ENCODE measurements at places on chromosomes 2 and 18.

GRCh38 chr2:47277187-47277586 lies 122.1 kb upstream of the STPG4 start:
- no peak for DNase-seq

- no peak for DNase-seq
These were observed 586.4 kb upstream of the ZEB2 start for GRCh38 chr2:145106293-145106692.

GRCh38 chr2:191148791-191149190 lies 2.0 kb downstream of the STAT4 start:
- DNase-seq = no peak

DNA sequence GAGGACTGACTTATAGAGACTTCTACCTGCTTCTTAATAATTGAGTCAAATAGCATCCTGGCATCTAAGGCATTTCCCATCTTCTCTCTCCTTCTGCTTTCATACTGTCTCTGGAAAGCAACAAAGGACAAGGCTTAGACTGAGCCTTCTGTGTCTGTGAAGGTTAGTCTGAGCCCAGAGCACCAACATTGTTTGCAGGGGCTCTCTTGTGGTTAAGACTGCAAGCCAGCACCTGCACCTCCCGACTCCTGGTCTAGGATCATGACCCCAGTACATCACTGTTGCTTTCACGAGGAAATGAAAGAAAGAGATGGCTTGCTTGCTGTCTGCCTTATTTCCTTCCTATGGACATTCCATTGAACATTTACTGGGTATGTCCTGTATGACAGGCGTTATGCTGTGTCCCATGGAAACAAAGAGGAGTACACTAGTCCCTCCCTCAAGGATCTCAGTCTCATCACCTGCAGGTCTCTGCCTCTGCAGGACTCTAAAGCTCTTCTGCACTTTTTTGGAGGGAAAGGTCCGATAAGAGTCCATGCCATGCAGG lies 315.8 kb upstream of the EPAS1 start:
- no peak for DNase-seq

DNA sequence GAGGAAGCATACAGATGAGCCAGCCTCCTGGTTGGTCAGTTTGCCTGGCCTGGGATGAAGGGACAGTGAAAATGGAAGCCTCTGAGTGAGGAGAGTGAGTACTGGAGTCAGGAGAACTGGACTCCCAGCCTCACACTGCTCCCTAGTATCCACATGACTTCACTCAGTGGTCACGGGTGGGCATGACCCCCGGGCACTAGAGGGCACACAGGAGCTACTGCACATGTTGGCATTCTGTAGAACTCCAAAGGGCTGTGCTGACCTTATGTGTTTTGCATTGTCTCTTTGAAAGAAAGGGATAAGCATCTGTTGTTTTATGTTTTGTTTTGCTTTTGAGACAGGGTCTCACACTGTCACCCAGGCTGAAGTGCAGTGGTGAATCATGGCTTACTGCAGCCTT lies 23.7 kb downstream of the NCAPH start:
- no peak for DNase-seq

DNA sequence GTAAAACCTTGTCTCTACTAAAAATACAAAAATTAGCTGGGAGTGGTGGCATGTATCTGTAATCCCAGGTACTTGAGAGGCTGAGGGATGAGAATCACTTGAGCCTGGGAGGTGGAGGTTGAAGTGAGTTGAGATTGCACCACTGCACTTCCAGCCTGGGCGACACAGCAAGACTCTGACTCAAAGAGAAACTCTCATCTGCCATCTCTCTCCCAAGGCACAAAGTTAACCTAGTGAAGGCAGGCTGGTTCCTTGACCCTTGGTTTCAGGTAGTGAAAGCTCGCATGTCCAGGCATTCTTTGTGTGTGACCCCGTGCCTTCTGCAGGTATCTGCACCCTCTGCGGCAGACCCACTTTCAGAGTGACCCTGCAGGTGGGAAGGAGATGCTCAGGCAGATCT lies 100.0 kb downstream of the WDSUB1 start:
- DNase-seq = no peak

GRCh38 chr2:70536517-70537055 lies 17.0 kb downstream of the TGFA start:
- DNase-seq = no peak

GRCh38 chr2:199366406-199366805 lies 91.3 kb downstream of the SATB2 start:
- DNase-seq = no peak

GRCh38 chr2:19607400-19607799 lies 249.0 kb upstream of the OSR1 start:
- DNase-seq = no peak

GRCh38 chr2:136486115-136486514 lies 279.2 kb upstream of the THSD7B start:
- no peak for DNase-seq

DNA sequence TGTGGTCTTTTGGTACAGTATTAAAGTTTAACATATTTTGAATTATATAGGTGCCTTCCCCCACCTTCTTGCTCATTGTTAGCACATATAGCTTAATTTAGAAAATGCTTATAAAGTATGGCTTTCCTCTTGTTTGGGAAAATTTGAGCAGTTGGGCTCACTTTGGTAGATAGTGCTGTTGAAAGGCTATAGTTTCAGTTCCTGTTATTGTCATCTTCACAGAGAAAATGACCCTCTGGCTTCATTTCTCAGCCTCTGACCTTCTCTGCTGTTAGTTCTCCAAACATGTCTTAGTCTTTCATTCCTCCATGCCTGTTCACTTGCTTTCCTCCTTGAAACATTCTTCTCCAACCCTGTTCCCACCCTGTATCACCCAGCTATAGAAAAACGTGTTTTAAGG lies 200.6 kb downstream of the WDR7 start:
- DNase-seq = no peak

- DNase-seq = no peak
These were observed 37.7 kb downstream of the FBXO48 start for GRCh38 chr2:68429311-68429826.

- no peak for DNase-seq
These were observed 166.7 kb upstream of the ZEB2 start for GRCh38 chr2:144686518-144687215.

DNA sequence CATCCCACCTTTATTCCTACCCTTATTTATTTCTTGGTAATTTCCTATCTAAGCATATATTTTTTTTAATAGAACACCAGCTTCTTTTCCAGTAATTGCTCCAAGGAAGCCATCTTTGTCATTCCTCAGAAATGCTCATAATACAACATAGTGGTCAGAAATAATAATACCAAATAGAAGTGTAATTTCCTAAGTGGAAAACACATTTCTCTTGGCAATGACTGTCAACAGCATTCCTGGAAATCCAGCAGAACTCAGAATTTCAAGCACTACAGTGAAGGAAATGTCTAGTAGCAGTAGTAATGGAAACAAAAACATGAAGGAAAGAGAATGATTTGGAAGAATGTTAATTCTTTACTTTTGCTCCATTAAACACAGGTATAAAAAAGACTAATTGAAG lies 56.6 kb downstream of the GDF7 start:
- DNase-seq = no peak

DNA sequence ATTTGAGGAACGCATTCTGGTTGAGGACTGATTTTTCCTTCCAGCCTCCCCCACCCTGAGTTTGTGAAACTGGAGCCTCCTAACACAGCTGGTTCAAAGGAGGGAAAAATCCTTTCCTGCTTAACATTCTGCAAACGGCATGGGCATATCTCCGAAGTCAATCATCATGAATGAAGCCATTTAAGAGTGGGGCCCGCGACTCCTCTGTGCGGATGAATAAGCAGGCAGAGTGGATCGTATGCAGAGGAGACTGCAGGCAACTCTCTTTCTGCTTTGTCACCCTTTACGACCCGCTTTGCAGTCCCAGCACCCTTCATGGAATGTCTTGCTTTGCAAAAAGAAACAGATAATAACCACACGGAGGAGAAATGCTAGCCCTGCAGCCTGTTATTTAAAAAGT lies 305.2 kb downstream of the CLIP4 start:
- DNase-seq = no peak

GRCh38 chr2:63926815-63927214 lies 85.1 kb downstream of the UGP2 start:
- DNase-seq = no peak

DNA sequence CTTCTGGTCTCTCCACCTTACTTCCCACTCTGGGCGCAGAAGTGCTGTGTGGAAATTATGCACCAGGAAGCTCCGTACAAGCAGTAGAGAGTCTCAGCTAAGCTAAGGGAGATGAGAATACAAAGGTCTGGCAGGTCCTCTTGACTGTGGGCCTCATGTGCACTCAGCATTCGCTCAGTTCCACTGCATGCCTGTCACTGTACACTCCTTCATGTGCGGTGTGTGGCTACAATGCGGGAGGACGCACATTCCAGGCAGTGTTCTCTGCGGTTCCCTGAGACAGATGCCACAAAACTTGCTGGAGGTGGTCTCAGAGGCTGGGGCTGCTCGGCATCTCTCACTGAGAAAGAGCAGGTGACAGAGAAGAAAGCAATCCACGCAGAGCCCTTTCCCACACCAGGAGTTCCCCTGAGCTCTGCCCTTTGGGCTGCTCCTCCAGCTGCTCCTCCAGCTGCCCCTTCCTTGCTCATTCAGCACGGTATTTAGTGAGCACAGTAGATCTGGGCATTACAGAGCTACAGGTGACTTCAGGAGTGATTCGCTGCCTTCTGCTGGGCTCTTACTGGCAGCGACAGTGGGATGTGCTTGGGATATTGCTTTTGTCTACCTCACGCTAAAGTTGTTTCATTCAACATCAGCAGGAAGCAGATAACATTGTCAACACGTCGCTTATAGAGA lies 176.6 kb downstream of the SH3RF3 start:
- DNase-seq = no peak

DNA sequence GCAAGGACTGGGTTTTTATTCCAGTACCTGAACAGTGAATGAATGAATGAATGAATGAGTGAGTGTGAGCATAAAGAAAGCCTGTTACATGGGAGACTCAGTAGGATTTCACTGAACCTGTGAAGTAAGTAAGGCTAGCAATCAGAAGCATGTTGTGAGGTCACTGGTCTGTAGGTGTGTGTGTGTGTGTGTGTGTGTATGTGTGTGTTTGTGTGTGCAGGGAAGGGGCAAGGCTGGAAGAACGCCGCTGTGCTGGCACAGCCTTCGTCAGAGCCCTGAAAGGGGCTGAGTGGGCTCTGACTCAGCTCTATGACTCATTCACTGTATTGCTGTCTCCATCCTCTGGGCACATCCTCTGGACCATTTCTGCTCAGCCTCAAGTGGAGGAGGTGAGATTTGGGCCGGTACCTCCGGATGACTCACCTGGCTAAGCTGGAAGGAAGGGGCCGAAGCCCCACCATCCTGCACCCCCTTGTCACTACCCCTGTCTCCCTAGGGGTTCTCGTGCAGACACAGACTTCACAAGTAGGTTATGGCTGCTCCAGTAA lies 51.4 kb upstream of the MRPL33 start:
- DNase-seq = no peak

DNA sequence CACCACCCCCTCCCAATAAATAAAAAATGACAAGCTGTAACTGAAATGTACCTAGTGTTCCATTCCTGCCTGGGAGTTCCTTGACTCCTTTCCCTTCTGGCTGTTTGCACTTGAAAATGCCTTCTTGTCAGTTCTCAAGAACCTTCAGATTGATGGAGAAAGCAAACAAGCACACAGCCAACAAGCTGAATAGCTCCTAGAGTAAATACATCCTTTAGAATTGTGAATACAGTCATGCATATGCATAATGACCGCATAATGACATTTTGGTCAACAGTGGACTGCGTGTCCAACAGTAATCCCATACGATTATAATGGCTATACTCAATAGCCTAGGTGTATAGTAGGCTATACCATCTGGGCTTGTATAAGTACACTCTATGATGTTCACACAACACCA lies 97.0 kb downstream of the LYPD6 start:
- DNase-seq = no peak

DNA sequence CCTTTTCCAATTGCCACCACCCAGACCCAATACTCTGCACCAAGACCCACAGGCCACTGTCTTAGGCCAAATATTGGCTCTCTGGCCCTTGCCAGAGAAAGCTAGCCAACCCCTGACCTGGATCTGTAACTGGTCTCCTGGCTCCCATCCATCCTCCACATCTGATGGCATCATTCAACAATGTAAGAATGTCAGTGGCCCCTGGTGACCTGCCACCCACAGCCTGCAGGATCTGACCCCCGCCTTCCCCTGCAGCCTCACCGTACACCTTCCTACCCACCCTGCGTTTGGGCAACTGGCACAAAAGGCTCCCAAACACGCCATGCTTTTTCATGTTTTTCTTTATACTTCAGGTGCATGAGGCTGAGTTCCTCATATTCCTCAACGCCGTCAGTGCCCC lies 60.0 kb upstream of the ASAP2 start:
- DNase-seq = no peak

- DNase-seq = no peak
These were observed 32.7 kb downstream of the NCL start for GRCh38 chr2:231431606-231432005.

DNA sequence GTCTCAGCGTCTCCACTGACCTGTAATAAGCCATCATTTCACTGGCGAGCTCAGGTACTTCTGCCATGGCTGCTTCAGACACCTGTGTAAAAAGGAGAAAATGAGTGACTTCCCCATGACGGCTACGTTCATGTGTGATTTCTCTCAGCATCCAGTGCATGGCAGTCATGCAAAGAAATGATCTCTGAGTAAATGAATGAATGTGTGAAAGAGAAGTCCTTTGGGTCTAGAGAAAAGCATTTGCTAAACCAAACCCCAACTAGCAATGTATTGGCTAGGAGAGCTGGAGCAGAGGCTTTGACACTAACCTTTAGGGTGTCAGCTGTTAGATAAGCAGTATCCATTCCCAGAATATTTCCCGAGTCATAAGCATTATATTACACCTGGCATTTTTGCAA lies 417 bp downstream of the IL1B start:
- DNase-seq = no peak

DNA sequence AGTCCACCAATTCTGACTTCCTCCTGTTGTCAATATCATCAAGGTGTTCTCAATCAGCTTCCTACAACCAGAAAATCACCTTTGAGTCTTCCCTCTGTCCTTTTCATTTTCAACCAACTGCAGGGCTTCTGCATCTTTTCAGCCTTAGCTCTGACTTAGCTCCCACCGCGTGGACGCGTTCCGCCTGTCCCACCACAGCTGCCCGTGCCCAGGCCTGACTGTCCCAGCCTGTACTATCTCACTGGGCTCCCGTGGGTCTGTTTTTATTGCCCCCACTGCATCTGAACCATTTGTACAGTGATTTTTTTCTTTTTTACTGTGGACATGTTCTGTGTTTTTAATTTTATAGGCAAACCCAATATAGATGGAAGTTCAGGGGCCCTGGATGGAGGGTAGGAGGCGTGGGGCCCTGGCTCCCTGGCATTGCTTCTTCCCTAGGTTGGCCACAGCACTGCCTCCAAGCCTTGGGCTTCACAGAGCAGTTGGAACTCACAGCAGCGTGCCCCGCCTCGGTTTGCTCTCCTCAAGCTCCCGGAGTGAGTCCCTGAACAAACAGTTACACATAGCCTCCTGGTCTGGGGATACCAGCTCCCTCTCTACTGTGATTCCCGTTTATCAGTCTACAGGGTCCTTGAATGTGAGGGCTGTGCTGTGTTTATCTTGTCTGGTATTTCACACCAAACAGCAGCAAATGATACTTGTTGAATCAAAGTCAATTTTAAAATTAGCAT lies 280.6 kb upstream of the PXDN start:
- DNase-seq = no peak

GRCh38 chr2:98473995-98474780 lies 29.5 kb downstream of the INPP4A start:
- no peak for DNase-seq

- no peak for DNase-seq
These were observed 94.7 kb upstream of the FAM136A start for GRCh38 chr2:70396612-70397011.

GRCh38 chr2:187774551-187775071 lies 220.4 kb upstream of the TFPI start:
- DNase-seq = no peak

GRCh38 chr18:63207143-63207790 lies 112.3 kb downstream of the BCL2 start:
- DNase-seq = no peak

All from activated T-helper 1 cell treated with anti-CD3 and anti-CD28 coated beads, Interleukin-2, amount 50 U/mL, for 16 hours (primary cell).